A549 treated with ZK216348 at 1 μM for 4 hours (cell line): ENCODE measurements at places on chromosomes 6 and 20. TPM values are rescaled to one million over a fixed set of nuclear protein-coding genes. Genes with fewer than 3 reads are reported as not detected.

ADAM33 gene
- total RNA-seq: 0.05 to 0.08 TPM in 2 of 5 replicates, not detected in the others

NRSN1 gene
- not detected in 5 replicates for total RNA-seq

RSPH4A gene
- 0.14 to 0.26 TPM (median 0.17 TPM) in 5 replicates for total RNA-seq

TBP gene
- 12.5 to 18.6 TPM (median 14.5 TPM) in 5 replicates for total RNA-seq

MYL9 gene
- total RNA-seq: 15.7 to 29.0 TPM (median 19.6 TPM) in 5 replicates
